ENCODE measurements at places on chromosomes 3 and 15.

DNA sequence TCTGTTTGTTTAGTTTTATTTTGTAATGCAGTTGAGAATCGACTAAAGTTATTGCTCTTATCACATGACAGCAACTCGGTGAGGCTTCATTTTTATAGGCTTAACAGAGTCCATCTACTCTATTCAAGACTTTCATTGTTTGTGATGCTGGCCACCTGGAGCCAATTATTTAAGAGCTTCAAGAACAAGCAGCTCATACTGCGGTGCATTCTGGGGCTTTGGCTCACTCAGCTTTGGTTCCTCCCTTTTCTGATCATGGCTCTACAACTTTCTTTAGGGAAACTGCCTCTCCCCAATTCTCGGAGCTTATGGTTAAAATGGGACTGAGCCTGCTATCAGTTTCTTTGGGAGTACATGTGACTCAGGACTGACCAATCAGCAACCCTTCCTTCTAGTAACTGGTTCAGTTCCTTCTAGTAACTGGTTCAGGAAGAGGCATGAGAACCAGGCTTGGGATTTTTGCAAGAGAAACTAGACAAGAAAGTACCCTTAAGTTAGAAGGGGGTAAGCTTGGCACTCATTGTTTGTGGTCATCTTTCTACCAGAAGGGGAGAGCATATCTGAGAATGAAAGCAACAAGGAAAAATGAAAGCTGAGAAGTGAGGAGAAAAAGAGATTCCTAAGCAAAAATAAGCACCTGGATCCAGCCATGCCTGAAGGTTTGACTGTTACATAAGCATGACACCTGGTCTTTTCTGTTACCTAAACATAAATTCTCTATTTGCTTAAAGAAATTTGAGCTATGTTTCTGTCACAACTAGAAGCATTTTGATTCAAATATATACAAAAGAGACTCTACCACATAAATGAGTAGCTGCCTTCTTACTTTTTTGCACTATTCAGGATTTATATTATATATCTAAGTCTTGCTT is 24.1 kb upstream of the ARHGEF3 start:
- DNase-seq: no peak

- no peak for DNase-seq
Measured at GRCh38 chr3:185330238-185330637, 32.7 kb upstream of the MAP3K13 start.

GRCh38 chr3:162738784-162739183 is 1242.2 kb downstream of the OTOL1 start:
- DNase-seq: no peak

DNA sequence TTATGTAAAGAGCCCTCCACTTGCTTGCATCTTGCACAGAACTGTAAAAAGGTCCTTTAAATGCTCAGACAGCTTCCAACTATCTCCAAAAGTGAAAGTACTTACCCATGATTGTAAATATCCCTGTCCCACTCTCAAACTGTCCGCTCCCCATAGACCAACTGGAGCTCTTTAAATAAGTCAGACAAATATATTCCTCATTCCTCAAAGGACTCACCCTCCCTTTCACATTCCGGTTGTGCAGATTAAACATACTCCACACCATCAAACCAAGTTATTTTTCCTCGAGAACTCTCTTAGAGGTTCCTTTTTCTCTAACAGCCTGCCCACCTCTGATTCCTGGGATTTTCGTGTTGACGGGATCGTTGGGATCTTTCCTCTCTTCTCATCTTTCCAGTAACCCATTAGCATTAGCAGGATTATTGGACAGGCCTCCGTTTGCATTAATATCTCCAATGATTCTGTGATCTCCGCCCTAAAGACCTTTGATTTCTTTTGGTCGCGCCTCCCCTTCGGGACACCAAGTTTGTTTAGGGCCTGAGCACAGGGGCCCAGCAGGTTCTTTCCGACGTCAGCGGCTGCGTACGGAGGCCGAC is 763 bp downstream of the GOLGB1 start:
- DNase-seq: no peak

- no peak for DNase-seq
Measured at GRCh38 chr15:32965897-32966296, 228.6 kb downstream of the FMN1 start.

DNA sequence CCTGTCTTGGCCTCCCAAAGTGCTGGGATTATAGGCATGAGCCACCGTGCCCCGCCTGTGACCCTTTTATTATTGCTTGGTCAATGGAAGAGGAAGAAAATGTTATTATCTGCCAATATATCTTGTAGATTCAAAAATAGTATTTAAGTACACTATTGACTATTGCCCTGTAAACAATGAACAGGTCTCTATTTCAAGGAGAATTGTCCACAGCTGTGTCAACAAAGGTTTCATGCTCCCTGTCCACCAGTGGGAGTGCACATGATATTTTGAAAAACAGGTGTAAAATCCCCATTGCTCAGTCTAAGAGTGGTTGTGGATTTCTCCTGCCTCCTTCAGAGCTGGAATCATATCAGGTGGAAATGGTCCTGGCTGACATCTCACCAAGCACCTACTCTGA is 36.5 kb upstream of the IGF1R start:
- DNase-seq: no peak

DNA sequence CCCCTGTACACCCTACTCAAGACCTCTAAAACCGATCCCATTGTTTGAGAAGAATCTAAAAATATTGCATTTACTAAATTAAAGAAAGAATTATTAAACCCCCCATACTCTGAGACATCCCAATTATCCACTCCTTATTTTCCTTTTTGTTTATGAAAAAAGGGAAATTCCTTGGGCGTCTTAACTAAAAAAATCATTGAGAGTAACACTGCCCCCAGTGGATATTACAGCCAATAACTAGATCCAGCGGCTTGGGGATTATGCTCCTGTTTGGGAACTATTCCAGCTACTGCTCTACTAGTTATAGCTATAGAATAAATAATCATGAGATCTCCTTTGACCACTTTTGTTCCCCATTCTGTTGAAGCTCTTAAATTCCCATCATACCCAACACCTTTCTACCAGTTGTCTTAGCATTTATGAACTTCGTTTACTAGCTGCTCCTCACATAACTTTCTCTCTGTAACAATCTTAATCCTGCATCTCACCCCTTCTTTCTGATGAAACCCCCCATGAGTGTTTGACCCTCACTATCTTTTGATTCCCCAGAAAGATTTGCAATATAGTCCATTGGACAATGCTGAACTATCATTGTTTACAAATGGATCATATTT is 12.7 kb upstream of the CFAP91 start:
- DNase-seq: no peak

DNA sequence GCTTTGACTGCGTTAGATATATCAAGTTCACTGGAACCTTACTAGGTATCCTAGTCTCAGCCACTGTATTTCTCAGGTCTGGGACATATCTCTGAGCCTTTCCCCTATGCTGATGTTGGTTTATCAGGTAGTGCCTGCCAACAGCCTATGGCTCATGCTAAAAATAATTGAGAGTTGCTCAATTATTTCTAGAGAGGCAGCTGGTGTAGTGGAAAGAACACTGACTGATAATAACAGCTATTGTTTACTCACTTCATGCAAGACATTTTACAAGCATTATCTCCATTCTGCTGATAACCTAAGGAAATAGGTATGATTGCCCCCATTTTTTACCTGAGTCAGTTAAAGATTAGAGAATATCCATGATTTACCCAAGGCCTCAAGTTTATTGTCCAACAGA is 231.4 kb downstream of the LRRN1 start:
- DNase-seq: no peak

DNA sequence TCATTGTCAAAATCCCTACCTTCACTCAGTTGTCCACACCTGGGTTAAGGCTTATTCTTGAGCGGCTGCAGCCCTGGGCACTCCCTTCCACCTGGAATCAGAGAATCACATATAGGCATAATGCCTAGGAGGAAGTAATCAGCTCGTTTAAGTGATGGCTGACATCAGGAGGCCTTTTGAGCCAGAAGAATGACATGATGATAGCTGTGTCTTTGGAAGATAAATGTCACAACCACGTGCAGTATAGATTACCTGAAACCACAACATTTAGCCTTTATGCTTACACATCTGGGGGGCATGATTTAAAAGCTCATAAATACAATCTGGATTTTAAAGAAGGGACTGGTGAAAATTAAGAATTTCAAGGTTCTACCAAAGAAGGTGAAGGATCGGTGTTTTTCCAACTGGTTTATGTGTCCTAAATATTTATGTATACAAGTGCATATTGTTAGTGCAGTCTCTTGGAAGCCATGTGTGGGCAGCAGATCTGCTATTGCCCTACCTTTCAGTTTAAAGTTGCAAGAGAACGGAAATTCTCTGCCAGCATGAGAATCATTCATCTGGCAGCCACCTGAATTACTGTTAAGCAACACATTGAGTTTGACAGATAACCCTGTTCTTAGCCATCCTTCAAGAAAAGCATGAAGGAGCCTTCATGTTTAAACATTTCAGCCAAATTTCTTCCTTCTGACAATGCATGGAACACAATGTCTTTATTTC is 163.4 kb upstream of the NR2E3 start:
- no peak for DNase-seq

DNA sequence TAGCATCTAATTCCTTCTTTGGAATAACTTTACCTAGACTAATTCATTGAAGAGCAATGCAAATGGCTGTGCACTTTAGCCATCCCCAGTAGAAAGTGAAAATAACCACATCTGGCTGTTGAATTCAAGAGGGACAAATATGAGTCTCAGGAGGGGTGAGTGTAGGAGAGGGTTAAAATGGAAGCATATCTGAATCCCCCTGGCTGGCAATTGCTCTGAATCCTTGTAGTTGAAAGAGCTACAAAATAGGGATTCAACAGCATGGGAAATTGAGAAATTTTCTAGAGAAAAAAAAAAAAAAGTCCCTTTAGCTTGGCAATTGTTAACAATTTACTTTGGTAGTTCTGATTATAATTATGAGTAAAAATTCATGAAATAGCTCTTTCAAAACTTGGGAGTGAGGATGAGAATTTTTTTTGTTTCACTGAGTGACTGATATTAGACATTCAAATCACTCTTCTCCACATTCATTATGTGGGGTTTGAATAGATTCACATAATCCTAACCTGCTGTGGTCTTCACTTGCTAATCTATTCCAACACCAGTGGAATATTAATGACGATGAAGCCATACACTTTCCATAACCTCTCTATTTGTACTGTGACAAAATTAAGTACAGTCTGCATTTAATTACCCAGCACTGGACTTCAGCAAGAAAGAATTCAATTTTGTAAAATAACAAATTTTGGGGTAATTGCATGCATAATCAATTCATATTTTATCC is 569.0 kb upstream of the MCTP2 start:
- DNase-seq: no peak

DNA sequence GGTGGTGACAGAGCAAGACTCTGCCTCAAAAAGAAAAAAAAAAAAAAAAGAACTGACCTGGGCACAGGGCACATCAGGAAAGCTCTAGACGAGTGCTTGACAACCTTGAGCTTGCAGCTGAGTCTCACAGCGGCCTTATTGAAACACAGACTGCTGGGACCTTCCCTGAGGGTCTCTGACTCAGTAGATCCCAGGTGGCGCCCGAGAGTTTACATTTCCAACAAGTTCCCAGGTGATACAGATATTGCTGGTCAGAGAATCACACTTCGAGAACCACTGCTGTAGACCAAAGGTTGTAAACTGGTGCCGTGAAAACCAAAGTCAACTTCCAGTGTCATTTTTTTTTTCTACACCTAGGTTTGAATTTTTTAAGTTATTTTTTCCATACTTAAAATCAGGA is 573.2 kb upstream of the MDFIC2 start:
- no peak for DNase-seq

DNA sequence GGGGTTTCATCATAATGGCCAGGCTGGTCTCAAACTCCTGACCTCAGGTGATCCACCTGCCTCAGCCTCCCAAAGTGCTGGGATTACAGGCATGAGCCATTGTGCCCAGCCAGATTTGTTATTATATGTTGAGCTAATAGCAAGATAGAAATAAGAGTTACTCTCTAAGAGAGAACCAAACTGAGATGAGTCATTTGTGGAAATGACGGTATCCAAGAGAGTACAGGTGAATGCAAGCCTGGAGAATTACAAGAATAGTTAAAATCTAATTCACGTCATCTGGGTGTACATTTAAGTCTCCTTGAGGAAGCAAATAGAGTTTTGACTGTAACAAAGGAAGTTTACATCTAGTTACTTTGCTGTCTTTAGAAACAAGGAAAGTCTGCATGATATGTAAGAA is 12.0 kb upstream of the CDIN1 start:
- no peak for DNase-seq

GRCh38 chr3:82000773-82001172 is 239.3 kb upstream of the GBE1 start:
- no peak for DNase-seq

GRCh38 chr3:190619761-190620160 is 105.9 kb downstream of the IL1RAP start:
- DNase-seq: no peak

- no peak for DNase-seq
Measured at GRCh38 chr15:100457201-100457600, 71.5 kb downstream of the CERS3 start.

All from GM13976 (cell line).